ENCODE measurements at places on chromosomes 3 and 15. TPM values are rescaled to one million over a fixed set of nuclear protein-coding genes. Genes with fewer than 3 reads are reported as not detected.

GRCh38 chr15:63231706-63232105 is 42.3 kb downstream of the RAB8B start:
- no peaks in the 10 kb centered on the region for H3K4me1 ChIP-seq
- DNase-seq = no peak
- no peak overlapping the region for H3K4me3 ChIP-seq

The NPAP1 gene
- total RNA-seq = not detected

The TMEM207 gene
- total RNA-seq = not detected

GRCh38 chr3:120462409-120462959 is 11.7 kb upstream of the FSTL1 start:
- H3K4me3 ChIP-seq = no peak overlapping the region
- no peaks in the 10 kb centered on the region for H3K27me3 ChIP-seq
- no peak overlapping the region for H3K27ac ChIP-seq
- H3K36me3 ChIP-seq = no peaks in the 10 kb centered on the region

DNA sequence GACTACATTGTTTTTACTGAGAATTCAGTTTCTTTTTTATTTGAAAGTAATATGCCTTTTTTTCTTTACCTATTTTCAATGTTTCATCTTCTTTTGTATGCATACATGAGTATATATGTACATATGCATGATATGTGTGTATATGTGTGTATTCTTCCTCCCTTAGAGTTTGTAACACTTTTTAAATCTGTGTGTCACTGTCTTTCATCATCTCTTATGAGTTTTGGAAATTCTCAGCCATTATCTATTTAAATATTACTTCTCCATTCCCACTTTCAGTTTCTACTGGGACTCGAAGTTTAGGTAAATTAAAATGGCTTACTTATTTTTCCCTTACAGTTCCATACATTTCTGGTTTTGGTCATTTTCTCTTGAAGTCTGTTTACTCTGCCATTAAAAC is 754.1 kb downstream of the GRM7 start:
- no peak for DNase-seq
- no peaks in the 10 kb centered on the region for H3K36me3 ChIP-seq
- no peaks in the 10 kb centered on the region for H3K4me1 ChIP-seq
- no peak overlapping the region for H3K27ac ChIP-seq
- H3K4me3 ChIP-seq = no peak overlapping the region

GRCh38 chr3:197501879-197502620 is 53.7 kb downstream of the BDH1 start:
- DNase-seq = no peak
- no peaks in the 10 kb centered on the region for H3K27me3 ChIP-seq
- no peak overlapping the region for H3K27ac ChIP-seq
- H3K36me3 ChIP-seq = no peaks in the 10 kb centered on the region
- no peaks in the 10 kb centered on the region for H3K4me1 ChIP-seq

- no peaks in the 10 kb centered on the region for H3K4me1 ChIP-seq
- H3K27ac ChIP-seq = no peak overlapping the region
- DNase-seq = no peak
- no peaks in the 10 kb centered on the region for H3K36me3 ChIP-seq
These were observed 7.7 kb upstream of the DCP1A start for GRCh38 chr3:53354945-53355498.

DNA sequence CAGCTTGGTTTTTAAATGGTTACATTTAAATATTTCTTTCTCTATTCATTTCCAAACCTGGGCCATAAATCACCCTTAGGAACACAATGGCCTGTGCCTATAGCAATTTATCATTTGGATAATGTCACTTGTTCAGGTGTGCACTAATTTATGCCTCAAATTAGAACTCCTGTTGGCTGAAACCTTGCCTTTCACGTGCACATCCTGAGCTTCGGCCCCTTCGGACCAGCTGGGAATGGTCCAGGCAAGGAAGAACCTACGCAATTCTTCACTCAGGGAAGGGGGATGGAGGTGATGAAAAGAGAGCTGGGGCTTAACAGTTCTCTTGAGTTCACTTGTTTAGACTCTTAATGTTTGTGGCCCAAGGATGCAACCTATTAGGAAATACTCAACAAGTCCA is 324.1 kb upstream of the ICE2 start:
- H3K36me3 ChIP-seq = no peaks in the 10 kb centered on the region
- H3K4me3 ChIP-seq = no peak overlapping the region
- no peaks in the 10 kb centered on the region for H3K27me3 ChIP-seq
- H3K4me1 ChIP-seq = no peaks in the 10 kb centered on the region
- H3K27ac ChIP-seq = no peak overlapping the region
- DNase-seq = no peak

Data from breast epithelium (tissue), 4 donors.